ENCODE measurements at places on chromosomes 4 and X.

- peak; percentile 69 for DNase-seq
Measured at GRCh38 chrX:9885150-9885549, 82.0 kb upstream of the CLDN34 start.

DNA sequence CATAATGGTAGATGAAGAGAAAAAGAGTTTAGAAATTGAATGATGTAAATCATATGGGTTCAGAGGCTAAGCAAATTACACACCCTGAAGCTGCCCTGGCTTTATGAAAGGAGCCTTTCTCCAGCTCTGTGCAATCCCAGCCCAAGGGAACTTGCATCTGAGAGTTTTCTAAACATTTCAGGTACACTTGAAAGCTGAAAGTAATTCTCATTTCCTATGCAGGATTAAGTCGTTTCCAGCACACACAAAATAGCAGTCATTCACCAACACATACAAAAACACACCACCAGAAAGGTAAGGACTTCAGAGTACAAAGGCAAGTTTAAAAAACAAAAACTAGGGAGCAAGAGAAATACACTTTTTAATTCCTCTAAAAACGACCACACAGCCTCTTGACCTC is 1.7 kb downstream of the PDGFC start:
- DNase-seq = no peak

DNA sequence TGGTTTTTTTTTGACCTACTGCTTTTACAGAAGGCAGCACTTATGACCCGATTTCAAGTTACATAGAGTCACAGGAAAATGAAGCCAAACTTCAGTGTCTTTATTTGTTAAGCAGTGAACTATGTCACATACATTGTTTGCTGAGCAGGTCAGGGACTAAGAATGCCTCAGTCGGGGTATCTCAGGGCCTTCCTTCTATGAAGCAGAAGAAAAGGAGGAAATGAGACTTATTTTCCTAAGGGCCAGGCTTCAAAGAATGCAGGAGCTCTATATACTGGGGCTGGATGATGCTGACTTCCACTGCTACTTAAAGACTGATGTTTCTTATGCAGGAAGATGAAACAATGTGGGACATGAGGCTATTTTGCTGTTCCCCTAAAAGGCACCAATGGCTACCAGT is 558.4 kb upstream of the IGFBP7 start:
- DNase-seq = no peak

GRCh38 chr4:100799761-100800539 is 282.1 kb upstream of the EMCN start:
- DNase-seq = no peak

GRCh38 chr4:151850791-151851213 is 90.0 kb upstream of the GATB start:
- DNase-seq = peak; percentile 45

Data from iris pigment epithelial cell (primary cell).